IPS-NIHi11 (cell line): ENCODE measurements at places on chromosomes 16 and 17.

DNA sequence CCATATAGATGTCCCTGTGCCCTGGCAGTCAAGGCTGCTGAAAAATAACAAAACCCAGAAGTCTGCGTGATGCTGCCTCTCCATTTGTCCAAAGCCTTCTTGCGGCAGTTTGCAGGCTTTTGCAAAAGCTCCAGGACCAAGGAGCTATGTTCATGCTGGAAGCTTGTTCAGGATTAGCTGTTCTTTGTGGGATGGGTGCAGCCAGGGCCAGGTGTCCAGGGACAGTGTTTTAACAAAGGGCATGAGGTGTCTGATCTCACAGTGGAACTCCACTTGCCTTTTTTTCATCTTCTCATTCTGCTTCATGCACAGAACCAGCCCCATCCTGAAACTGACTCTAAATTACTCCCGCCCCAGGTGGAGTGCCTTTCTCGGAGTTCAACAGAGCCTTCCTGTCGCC lies 31.7 kb upstream of the STH start:
- DNase-seq: no peak

DNA sequence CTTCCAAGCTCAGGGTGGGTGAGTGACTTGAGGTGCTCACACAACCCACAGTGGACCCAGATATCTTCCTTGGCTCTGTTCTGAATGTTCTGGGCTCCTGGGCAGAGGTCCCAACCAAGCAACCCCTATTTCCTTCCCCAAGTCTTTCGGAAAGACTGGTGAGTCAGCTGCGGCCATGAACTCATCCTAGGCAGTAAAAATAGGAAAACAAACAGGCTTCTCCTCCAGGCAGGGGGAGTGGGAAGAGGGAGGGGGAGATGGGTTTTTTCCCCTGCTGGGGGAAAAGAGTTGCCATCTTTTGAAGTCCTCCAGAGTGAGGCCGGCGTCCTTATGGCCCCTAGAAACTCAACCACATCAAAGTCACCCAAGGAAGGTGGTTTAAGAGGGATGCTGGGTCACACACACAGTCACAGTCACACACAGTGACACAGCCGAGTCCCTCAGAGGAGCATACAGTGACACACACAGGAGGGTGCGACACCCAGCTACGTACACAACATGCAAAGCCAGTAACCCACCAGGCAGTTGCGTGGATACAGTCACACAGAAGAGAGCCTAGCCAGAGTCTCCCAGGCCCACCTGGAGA lies 16.0 kb upstream of the DLX4 start:
- no peak for DNase-seq

DNA sequence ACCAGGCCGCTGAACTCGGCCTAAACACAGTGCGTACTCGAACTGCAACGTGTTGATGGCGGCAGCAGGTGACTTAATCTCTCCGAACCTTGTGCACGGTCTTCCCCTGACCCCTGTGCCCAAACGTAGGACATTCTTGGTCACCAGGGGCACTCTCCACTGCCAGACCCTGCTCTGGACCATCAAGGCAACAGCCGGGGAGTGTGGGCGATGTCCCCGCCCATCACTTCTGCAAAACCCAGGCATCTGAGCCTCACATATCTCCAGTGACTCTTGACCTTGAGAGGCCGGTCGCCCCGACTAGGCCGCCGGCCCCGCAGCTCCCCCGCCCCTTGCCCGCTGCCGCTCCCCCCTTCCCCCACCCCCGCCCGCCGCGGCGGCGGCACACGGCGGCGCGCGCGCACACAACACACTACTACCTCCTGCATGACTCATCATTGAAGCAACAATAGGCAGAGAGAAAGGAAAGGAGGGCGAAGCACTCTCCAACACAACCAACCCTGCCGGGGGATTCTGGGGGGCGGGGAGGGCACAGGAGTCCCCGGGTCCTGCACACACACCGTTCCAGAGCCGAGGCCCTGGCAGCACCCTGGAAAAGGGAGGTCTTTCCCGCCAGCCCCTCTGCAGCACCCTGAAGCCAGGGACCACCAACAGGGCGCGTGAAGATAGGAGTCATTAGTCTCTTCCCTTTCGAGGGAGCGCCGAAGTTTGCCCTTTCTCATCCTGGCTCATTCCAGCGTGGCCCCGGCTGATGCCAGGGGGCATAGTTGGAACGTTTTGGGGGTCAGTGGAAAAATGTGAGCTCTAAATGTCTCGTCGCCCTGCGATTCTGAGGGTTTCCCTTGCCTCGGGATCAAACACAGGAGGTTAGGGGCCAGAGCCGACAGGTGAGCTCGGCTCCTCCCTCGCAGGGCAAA lies 1.9 kb downstream of the MNT start:
- peak; percentile 32 for DNase-seq

DNA sequence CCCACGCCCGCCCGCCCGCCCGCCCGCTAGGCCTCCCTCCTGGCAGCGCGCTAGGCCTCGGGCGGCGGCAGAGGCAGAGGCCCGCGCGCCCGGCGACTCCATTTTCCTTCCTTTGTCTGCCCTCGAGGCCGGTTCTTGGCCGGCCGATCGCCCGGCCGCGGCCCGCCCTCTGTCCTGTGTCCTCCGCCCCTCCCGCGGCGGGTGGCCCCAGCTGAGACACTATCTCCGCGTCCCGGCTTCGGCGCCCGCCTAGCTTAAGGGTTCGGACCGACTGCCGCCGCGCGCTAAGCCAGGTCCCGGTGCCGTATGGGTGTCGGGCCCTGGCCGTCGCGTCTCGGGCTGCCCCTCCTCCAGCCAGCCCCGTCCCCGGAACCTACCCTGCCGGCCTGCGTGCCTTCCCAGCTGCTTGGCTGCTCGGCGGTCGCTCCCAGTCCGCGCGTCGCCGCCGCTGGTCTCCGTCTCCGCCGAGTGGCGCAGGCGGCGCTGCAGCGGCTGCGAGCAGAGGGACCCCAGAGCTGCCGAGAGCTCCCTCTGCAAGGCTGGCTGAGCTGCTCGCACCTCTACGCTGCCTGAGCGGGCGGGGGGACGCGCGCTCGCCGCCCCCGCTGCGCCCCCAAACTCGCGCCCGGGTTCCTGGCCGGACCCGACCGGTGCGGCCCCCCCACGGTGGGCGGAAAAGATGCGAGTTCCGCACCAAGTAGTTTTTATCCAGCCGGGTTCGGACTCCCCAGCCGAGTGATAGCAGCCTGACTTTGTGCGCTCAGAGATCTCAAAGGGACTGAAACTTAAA lies 787 bp downstream of the CTCF start:
- peak; percentile 66 for DNase-seq

- no peak for DNase-seq
These were observed 10.3 kb upstream of the SBK1 start for GRCh38 chr16:28282045-28282444.

- peak; percentile 99 for DNase-seq
These were observed at the start of gene TMEM101 for GRCh38 chr17:44014437-44015172. Gene TMEM101, minus strand, starts transcription at chr17:44014963. Its CDS starts 11 bp downstream, at chr17:44014952.

DNA sequence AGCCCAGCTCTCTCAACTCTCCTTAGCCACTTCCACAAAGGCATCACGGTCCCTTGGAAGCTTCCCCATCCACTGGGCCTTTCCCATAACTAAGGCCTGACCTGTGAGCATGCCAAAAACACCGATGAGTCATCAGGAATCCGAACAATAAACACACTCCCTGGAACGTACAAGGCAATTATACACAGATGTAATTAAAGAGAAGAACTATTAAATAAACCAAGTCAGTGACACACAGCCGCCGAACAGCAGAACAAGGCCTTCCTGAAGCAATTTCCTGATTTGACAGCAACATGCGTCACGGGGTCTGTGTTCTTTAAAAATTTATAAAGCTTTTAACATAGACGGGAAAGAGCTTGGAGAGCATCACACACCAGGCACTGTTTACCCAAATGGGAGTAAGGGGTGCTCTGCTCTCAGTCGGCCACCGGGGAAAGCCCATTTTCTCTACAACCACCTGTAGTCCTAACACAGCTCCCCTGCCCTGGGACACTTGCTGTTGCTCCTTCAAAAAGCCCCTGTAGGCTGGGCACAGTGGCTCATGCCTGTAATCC lies 29.4 kb downstream of the COG7 start:
- DNase-seq: no peak

DNA sequence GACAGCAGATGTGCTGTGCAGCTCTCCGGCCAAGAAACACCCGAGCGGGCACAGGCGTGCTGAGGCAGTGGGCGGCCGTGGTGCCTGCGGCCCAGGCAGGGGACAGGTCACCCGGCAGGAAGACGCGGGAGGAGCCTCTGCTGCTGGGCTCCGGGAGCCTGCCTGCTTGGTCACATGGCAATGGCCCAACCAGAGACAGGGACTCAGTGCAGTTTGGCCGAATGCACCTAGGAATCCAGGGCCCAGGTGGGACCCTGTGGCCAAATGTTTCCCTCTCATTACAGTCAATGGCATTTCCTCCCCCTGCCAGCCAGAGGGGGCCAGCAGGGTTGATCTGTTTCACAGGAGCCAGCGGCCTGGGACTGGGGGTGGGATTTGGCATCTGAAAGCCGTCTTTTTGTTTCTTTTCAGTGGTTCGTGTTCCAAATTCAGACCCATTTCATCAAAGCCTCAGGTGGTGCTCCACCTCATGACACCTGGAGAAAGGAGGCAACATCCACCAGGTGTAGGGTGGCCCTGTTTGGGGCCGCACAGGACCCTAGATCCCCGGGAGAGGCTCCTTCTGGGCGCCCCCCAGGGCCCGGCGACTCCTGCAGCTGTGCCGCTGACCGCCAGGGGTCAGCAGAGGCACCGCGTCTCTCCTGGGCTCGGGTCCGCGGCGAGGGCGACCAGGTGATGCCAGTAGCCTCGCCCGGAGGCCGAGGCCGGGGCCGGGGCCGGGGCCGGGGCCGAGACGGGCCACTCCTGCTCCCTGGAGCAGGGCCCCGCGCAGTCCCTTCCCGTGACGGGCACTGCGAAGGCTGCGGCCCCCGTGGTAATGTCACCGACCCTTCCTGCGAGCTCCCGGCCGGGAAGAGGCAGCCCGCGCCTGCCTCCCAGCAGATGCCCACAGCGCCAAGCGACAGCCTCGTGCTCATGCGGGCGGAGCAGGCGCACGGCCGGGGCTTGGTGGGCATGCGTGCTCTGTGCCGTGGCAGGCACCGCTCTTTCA lies 118.5 kb downstream of the C16orf78 start:
- DNase-seq: peak; percentile 98

DNA sequence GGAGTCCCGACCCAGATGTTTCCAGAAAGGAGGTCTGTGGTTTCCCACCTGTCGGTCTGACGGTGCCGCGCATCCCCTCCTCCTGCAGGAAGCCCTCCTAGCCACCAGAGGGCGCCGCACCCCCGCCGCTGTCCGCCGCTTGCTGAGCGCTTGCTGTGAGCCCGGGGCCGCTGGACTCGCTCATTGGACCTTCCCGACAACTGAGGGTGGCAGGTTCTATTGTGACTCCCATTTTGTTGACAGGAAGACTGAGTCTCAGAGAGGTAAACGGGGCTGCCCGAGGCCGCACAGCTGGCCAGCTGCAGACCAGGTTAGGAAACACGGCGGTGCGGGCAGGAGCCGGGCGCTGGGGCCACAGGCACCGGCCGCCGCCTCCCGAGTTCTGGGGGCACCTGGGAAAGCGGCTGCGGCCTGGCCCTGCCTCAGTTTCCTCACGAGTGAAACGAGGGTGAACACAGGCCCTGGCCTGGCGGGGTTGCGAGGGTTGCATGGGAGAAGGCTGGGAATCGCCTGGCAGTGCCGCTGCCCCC lies 191.1 kb upstream of the CIBAR2 start:
- peak; percentile 88 for DNase-seq

GRCh38 chr17:27600471-27600870 lies 30.5 kb upstream of the LGALS9 start:
- no peak for DNase-seq

GRCh38 chr16:56749672-56750491 lies 20.0 kb downstream of the NUP93 start:
- no peak for DNase-seq

- no peak for DNase-seq
These were observed 139.8 kb upstream of the CACNG5 start for GRCh38 chr17:66695098-66695497.

DNA sequence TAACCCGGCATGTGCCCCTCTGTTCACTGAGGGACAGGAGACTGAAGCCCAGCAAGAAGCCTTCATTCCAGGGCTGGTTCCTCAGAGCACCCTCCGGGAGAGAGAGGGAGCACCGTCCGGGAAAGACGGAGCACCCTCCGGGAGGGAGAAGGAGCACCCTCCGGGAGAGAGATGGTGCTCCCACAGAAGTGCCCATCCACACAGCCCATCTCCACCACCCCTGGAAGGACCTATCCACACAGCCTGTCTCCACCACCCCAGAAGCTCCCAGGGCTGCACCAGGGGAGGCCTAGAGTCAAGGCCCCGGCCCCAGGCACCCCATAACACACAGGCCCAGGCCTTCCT lies 88.6 kb downstream of the ABR start:
- DNase-seq: no peak

GRCh38 chr17:31527606-31528005 lies 136.1 kb downstream of the RAB11FIP4 start:
- no peak for DNase-seq

DNA sequence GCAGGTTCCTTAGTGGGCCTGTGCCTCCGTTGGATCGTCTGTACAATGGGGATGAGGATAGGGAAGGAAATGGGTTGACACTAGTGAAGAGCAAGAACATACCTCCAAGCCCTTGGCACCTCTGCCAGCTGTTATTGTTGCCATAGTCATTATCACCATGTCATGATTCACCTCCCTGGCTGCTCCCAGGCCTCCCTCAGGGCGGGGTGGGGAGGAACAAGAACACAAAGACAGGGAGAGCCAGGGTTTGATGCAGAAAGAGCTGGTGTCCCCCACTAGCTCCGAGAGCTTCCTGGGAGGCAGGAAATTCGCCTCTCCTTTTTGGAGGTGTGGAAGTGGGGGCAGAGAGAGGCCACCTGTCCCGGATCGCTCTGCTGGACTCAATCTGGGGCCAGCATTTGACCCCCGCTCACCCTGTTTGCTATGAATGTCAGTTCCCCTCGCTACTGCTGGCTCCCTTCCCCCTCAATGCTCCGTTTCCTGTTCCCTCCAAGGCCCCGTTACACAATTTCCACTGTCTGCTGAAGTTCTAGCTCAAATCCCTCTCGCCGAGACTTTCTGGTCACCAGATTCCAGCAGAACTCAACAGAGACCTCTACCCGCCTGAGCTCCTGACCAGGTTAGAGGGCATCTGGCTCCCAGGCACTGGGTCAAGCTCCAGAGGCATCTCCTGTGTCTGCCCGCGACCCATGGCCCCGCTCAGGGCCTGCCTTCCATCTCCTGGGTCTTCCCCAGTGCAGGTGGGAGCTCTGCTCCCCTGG lies 9.1 kb downstream of the TIMP2 start:
- no peak for DNase-seq

DNA sequence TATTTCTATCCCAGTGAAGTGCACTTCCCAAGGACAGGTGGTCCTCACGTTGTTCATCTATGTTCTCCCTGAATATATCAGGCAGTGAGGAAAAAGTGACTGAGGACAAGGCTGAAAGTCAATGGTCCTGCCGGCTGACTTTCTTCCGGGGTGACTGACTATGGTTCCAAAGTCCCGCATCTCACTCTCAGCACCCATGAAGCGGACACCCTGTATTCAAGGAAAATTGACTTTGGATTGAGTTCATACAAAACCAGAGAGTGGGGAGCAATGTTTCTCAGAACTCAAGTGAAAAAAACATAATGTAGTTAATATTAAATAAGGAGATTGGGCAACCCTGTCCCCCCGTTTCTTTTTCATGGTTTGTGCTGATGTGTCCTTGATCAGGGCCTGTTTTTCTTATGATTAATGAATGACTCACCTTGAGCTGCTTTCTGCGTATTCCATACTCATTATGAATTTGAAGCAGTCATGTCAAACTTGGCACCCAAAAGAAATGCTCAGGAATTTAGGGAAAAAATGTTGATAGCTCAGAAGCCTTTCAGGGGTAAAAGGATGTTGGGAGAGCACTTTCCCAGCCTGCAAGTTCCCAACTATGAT lies 184.0 kb downstream of the CYLD start:
- DNase-seq: no peak

- no peak for DNase-seq
These were observed 20.5 kb downstream of the MPHOSPH6 start for GRCh38 chr16:82149536-82149935.

GRCh38 chr17:13568582-13569397 lies 32.9 kb downstream of the HS3ST3A1 start:
- DNase-seq: no peak
